CD8-positive, alpha-beta memory T cell (primary cell): ENCODE measurements at places on chromosomes 2 and 18. TPM values are rescaled to one million over a fixed set of nuclear protein-coding genes. Genes with fewer than 3 reads are reported as not detected.

LGALSL gene
- 0.84 TPM for total RNA-seq

DNA sequence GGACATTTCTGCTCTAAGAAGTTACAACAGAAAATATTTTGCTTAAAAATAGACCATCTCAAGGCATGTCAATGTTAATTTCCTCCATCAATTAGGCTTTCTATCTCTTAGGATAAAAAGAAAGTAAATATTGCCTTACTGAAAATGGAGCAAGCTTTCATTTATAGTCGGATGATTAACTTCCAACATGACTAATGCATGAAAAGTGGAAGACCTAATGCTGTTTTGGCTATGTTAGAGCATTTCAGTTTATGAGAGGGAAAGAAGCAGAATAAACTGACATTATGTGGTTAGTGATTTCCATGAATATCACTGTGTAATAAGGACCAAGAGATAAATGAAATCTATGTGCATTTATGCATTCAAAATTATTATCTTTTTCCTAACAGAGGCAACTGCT, 475.2 kb upstream of the UBE2E3 start:
- H3K4me3 ChIP-seq, result no peak overlapping the region
- no peaks in the 10 kb centered on the region for H3K4me1 ChIP-seq
- no peaks in the 10 kb centered on the region for H3K36me3 ChIP-seq

CFAP65 gene
- total RNA-seq, result not detected

KHK gene
- 14.5 TPM for total RNA-seq

TLX2 gene
- 0.60 TPM for total RNA-seq

IL36G gene
- total RNA-seq, result not detected

ST8SIA5 gene
- total RNA-seq, result not detected

GRCh38 chr2:229652796-229653195, 61.6 kb downstream of the DNER start:
- no peak overlapping the region for H3K27ac ChIP-seq
- peaks cover 4% of the 10 kb centered on the region for H3K27me3 ChIP-seq
- no peaks in the 10 kb centered on the region for H3K36me3 ChIP-seq

GRCh38 chr2:81087646-81088045, 783.1 kb upstream of the LRRTM1 start:
- H3K27me3 ChIP-seq, result no peaks in the 10 kb centered on the region
- DNase-seq, result no peak
- no peaks in the 10 kb centered on the region for H3K36me3 ChIP-seq
- no peak overlapping the region for H3K27ac ChIP-seq
- H3K4me3 ChIP-seq, result no peak overlapping the region

DNA sequence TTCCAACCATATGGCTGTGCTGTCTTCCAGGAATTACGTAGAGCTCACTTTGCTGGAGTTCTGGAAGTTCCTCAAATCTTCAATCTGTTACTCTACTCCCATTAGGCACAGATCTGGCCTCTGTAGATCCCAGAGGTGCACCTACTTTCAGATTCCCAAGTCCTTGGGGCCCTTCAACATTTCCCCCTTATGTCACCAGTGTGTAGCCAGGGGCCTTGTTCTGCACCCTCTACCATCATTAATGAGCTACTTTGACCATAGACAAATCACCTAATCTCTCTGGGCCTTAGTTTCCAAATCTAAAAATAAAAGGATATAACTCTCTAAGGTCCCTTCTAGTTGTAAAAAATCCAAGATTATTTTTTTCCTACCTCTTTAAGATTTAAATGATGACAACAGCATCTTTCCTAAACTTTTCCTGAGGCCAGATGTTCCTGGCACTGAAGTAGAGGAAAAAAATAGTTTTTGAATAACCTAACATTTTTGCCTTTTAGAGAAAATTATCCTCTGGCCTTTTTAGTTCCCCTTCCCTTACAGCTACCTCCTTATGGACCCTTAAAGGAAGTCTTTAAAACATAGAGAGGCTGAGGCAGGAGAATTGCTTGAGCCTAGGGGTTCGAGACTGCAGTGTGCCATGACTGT, 31.0 kb upstream of the WIPF1 start:
- no peak for DNase-seq
- H3K27ac ChIP-seq, result no peak overlapping the region
- no peaks in the 10 kb centered on the region for H3K27me3 ChIP-seq

CXCR1 gene
- total RNA-seq, result not detected

DNA sequence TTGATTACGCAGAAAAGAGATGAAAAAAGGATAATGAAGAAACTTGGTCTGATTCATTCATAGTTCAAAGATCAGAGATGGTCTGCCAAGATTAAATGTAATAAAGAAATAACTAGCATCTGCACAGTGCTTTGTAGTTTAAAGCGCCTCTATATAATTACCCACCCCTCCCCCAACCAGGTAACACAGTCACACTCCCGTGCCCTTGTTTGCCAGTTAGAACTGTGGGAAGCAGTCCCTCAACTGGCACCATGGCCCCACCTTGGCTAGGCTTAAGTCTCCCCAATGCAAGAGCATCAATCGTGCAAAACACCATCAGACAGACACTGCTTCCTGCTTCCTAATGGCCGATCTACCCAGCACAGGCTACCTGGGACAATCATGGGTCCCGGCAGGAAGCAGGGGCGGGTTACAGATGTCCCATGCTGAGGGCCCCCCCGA, 11.6 kb downstream of the ADCY3 start:
- no peaks in the 10 kb centered on the region for H3K36me3 ChIP-seq
- H3K4me3 ChIP-seq, result no peak overlapping the region
- no peaks in the 10 kb centered on the region for H3K27me3 ChIP-seq
- no peak overlapping the region for H3K27ac ChIP-seq

DNA sequence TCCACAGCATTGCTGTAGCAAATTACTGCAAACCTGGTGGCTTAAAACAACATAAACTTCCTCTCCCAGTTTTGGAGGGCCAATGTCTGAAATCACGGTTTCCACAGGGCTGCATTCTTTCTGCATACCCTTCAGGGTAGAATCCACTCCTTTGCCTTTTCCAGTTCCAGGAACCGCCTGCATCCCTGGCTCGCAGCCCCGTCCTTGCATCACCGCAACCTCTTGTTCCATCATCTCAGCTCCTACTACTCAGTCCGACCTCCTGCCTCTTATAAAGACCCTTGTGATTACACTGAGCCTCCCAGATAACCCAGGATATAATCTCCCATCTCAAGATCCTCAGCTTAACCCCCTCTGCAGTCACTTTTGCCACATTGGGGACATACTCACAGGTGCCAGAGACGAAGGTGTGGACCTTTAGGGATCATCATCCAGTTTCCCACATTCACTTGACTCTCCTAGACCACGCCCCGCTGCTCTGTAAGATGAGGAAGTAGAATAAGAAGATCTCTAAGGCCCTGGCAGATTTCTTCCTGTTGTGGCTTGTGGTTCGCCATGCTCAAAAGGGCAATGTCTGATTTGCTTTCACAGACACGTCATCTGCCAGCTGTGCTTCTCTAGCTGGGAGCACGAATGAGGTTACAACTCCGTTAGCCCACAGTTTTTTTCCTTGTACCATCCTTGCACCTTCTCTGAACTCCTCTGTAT, 103.6 kb upstream of the AGAP1 start:
- H3K4me1 ChIP-seq, result peaks cover 14% of the 10 kb centered on the region
- H3K4me3 ChIP-seq, result peak overlapping the region; percentile 6
- no peaks in the 10 kb centered on the region for H3K36me3 ChIP-seq
- no peaks in the 10 kb centered on the region for H3K27me3 ChIP-seq

DNA sequence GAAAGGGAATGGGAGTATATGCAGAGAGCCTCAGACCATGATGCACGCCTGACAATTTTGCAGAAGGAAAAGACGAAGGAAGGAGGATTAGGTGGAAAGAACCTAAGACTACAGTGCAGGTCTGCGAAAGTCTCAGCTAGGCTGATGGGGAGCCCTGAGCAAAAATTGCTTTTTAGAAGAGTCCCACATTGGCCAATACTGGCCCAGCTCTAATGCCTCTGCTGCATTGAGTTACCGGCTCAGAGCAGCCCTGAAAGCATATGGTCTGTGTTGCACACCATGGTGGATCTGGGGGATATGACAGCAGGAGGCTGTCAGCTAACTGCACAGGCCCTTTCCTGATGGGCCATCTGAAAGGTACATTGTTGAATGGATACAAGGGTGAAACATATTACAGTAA, 48.3 kb upstream of the CAVIN2 start:
- H3K27me3 ChIP-seq, result no peaks in the 10 kb centered on the region
- no peak for DNase-seq
- no peaks in the 10 kb centered on the region for H3K36me3 ChIP-seq
- no peaks in the 10 kb centered on the region for H3K4me1 ChIP-seq

DNA sequence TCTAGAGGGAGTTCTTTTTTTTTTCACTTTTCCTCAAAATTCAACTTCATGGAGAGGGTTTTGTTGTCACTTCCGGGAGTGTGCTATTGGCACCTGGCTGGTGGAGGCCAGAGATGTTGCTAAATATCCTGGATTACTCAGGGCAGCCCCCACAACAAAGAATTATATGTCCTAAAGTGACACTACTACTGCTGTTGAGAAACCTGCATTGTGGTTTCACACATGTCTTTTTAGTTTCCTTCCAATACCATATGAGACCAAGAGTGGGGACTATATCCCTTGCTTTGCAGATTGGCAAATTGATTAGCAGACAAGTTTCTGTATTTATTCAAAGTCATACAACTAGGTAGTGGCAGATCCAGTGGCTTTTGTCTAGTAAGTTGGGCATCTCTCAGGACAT, 826.8 kb downstream of the TRIB2 start:
- no peak overlapping the region for H3K27ac ChIP-seq
- no peak overlapping the region for H3K4me3 ChIP-seq
- no peak for DNase-seq
- no peaks in the 10 kb centered on the region for H3K36me3 ChIP-seq
- H3K4me1 ChIP-seq, result no peaks in the 10 kb centered on the region
- no peaks in the 10 kb centered on the region for H3K27me3 ChIP-seq

GRCh38 chr2:234533626-234534025, 36.7 kb upstream of the ARL4C start:
- H3K27me3 ChIP-seq, result no peaks in the 10 kb centered on the region
- no peaks in the 10 kb centered on the region for H3K4me1 ChIP-seq
- no peaks in the 10 kb centered on the region for H3K36me3 ChIP-seq
- DNase-seq, result no peak
- H3K27ac ChIP-seq, result no peak overlapping the region
- H3K4me3 ChIP-seq, result no peak overlapping the region

DNA sequence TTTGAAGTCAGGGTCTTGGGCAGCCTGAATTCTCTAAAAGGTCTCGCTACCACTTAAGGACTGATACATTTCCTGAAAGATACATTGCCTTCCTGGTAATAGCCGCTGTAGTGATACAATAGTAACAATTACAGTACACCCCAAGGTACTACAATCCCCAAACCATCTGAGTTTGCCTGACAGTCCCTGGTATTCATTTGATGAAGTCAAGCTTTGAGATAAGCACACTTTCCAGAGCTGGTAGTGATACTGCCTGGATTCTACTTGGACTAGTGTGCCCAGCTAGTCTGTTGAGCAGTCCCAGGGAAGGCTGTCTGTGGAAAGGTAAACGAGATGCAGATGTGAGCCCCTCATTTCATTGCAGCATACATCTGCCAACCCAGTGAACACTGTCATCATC, 24.4 kb upstream of the ITGB6 start:
- no peak overlapping the region for H3K4me3 ChIP-seq
- H3K27ac ChIP-seq, result no peak overlapping the region
- H3K27me3 ChIP-seq, result no peaks in the 10 kb centered on the region
- no peaks in the 10 kb centered on the region for H3K36me3 ChIP-seq

DNA sequence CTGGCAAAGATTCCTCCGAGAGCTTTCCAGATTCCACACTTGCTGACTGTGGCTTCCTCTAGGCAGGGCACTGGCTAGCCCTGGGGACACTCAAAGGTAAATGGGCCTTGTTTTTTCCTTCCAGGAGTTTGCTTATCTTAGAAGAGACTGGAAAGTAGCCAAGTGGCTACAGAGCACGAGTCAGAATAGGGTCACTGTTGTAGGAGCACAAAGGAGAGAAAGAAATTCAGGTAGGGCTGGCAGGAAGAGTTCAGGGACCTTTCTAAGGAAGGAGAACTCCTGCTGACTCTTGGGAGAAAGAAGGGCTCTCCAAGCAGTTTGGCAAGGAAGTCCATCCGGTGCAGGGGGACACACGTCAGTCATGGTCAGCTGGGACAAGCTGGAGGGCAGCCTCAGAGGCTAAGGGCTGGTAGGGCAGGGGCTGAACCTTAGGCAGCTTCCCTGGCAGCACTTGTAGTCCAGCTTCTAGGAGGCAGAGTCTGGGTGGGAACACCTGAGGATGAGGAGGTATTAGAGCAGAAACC, 39.5 kb downstream of the NIFK start:
- no peak for DNase-seq
- H3K27me3 ChIP-seq, result no peaks in the 10 kb centered on the region
- peaks cover 31% of the 10 kb centered on the region for H3K4me1 ChIP-seq
- H3K27ac ChIP-seq, result no peak overlapping the region

- H3K27me3 ChIP-seq, result no peaks in the 10 kb centered on the region
- no peaks in the 10 kb centered on the region for H3K36me3 ChIP-seq
- no peak overlapping the region for H3K4me3 ChIP-seq
- DNase-seq, result no peak
- no peak overlapping the region for H3K27ac ChIP-seq
- H3K4me1 ChIP-seq, result no peaks in the 10 kb centered on the region
Observed at GRCh38 chr2:103810875-103811274, 1043.0 kb upstream of the POU3F3 start.

FTCDNL1 gene
- total RNA-seq, result 5.2 TPM

DNA sequence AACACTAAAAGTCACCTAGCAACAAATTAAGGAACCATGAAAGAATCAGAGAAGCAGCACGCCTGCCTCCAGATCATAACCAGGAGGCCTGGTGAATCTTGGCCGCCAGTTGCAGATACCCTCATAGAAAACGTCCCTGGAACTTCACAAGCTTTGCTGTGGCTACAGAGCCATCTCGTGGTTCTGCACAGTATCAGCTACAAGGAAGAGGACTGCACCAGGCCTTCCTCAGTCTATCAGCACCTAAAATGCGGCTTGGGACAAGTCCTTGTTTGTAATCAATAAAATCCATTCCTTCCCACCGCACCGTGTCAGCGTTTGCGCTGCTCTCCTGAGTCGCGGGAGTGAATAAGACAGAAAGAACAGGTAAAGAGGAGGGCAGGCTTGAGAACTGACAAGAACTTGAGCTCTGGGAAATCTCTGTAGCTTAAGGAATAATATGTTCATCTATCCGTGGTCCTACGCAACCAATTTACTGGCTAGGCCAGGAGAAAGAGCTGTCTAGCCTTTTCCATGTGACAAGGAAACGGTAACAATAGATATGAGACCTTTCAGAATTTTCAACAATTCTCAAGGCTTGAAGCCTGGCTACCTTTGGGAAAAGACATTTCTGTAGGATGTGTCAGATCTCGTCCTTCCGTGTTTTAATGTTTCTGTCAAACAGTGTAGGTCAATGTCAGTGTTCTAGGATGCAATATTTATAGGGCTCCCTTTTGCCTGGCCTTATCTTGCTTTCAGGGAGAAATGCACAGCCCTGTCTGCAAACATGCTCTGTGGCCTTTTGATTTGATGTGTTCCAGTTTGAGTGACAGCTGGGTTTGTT, 128.5 kb upstream of the RAB12 start:
- no peak overlapping the region for H3K27ac ChIP-seq
- DNase-seq, result no peak
- H3K4me1 ChIP-seq, result no peaks in the 10 kb centered on the region
- no peak overlapping the region for H3K4me3 ChIP-seq
- no peaks in the 10 kb centered on the region for H3K36me3 ChIP-seq
